ENCODE measurements at places on chromosomes 6 and 20.
A peak's percentile ranks its signal among the peaks of the same experiment; 100 is the strongest.

GRCh38 chr6:88480816-88481215, 314.7 kb upstream of the CNR1 start:
- no peak for DNase-seq

DNA sequence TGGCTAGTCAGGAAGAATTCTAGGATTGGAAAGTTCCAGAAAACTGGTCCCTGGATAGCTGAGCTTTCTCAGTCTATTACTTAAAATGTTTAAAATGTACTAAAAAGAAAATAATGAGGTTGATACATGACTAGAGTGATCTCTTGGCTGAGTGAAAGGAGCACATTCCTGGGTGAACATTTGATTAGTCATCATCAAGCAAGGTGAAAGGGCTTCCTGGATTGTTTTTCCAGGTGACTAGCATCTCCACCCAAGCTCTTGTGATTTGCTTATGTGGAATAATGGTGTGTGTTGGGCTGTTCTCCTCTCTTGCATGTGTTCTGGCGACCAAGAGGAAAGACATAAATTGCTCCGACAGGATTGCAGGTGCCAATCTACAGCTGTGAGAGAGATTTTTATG, 42.9 kb downstream of the PKIB start:
- no peak for DNase-seq

- DNase-seq, result no peak
Measured at GRCh38 chr6:160060920-160061447, 60.6 kb upstream of the SLC22A1 start.

GRCh38 chr6:131958542-131959470, 7.6 kb upstream of the CCN2 start:
- no peak for DNase-seq

DNA sequence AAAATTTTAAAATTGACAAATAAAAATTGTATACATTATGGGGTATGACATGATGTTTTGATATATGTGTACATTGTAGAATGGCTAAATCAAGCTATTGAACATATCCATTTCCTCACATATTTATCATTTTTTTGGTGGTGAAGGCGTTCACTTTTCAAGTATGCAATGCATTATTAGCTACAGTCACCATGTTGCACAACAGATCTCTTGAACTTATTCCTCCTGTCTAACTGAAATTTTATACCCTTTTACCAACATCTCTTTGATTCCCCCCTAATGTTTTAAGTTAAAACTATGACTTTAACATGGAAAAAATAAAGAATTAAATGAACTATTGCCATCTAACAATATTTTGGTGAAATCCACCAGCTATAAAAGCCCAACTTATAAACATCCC, 65.2 kb upstream of the UST start:
- no peak for DNase-seq

GRCh38 chr6:149508485-149508884, 23.7 kb upstream of the ZC3H12D start:
- no peak for DNase-seq

GRCh38 chr6:92810913-92811312, 608.4 kb downstream of the EPHA7 start:
- peak; percentile 10 for DNase-seq

GRCh38 chr6:111069382-111070104, 17.8 kb upstream of the SLC16A10 start:
- DNase-seq, result no peak

DNA sequence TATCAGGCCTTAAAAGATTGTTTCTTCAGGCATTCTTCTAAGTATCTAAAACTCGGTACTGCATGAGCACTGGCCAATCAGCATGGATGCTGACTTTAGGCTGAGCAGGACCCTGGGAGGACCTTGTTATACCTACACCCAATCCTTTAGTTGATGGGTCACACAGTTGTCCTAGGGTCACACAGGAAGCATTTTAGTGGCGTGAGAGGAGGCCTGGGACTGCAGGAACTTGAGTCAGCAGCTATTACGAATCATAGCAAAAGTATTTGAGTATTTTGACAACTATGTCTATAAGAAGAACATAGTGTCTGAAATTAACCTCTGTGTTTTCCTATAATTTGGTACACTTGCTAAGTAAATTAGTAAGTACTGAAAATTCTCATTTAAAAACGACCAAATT, 741.4 kb downstream of the HACE1 start:
- peak; percentile 86 for DNase-seq

Measured in SW 1271 (cell line).